NCI-H460 (cell line): ENCODE measurements at places on chromosomes 4 and X. TPM values are rescaled to one million over a fixed set of nuclear protein-coding genes. Genes with fewer than 3 reads are reported as not detected.

CLDN2 gene
- total RNA-seq, result not detected in 2 replicates

HAND2 gene
- total RNA-seq, result not detected in 2 replicates

PABPC1L2A gene
- not detected in 2 replicates for total RNA-seq

DNA sequence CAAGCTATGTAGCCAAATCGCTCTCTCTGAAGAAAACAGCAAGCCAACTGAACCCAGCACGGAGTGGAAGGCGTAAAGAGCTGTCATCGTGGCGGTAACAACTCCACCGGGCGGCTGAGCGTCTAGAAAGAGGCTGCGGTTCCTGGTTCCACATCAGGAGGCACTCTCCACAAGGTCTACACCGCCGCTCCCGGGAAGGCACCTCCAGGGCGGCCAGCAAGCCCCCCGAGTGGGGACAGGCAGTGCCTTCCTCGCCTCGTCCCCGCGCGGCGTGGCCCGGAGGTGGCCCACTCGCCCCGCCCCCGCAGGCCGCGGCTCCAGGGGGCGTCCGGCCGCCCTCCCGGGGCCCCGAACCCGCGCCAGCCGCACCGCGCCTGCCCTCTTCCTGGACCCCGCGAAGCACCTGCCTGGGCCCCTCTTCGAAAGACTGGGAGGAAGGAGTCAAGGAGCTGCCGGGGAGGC, 755 bp downstream of the KLHL8 start:
- no peak for DNase-seq

GRCh38 chrX:129957241-129958082, 25.0 kb upstream of the BCORL1 start:
- no peak for DNase-seq

DNA sequence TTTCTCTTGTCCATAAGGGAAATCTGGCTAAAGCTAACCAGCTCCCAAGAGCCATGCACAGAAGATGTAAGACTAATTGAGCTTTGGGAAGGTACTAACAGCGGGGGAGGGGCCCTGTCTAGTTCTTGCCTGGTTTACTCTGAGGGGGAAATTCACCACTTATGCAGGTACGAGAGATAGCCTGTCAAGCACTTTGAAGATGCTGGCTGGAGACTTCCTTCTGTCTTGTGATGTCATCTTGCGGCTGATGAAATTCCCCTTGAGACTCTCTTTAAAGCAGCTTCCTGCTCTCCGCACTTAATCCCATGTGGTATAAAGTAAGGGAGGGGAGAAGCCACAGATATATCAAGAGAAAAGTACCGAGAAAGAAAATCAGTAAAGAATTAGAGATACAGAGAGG, 345.3 kb downstream of the MAPK10 start:
- no peak for DNase-seq

GRCh38 chr4:99458911-99459447, 23.8 kb upstream of the ADH7 start:
- no peak for DNase-seq

GRCh38 chrX:123422875-123423274, 238.8 kb downstream of the GRIA3 start:
- DNase-seq, result peak; percentile 13

DNA sequence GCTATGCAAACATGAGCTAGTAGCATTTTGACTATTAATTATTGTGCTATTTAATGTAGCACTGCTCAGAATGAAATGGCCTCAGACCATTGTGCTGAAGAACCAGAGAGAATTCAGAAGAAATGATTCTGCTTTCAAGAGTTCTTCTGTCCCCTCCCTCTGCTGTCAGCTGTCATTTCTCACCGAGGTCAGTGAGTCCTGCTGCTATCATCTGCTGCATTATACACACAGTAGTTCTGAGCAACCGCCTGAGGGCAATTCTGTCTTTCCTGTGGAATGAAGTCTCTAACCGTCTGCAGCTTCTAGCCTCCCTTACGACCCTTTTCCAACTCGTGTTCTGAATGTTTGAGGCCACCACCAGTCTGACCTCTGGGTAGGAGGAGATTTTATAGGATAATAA, 249.4 kb downstream of the HNRNPD start:
- DNase-seq, result no peak

DNA sequence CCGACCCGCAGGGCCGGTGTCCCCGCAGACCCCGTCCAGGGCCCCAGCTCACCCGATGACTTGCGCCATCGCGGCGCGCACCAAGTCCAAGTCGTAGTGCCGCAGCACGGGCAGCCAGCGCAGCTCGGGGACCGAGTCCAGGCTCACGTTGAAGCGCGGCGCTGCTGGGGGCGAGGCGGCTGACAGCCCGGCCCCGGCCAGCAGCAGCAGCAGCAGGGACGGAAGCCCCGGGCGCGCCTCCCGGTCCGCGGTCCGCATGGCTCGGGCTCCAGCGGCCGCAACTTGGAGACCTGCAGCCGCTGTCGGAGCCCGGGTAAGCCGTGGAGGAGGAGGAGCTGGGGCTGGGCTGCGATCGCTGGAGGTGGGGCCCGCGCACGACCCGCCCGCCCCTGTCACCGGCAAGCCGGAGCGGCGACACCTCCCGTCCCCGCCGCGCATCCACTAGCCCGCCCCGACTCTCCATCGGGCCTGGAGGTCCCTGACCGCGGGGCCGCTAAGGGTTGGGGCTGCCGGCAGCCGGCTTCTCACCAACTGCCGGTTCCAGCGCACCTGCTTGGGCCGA, at the start of gene NAAA:
TSS of gene NAAA (minus strand) at position 322 of the 562 bp plus-strand sequence. CDS start at position 258, 64 bp downstream.
- DNase-seq, result peak; percentile 16

- no peak for DNase-seq
Observed at GRCh38 chr4:55837903-55838302, 15.5 kb upstream of the EXOC1 start.

GRCh38 chrX:138150709-138151108, 560.8 kb downstream of the FGF13 start:
- DNase-seq, result peak; percentile 5

- DNase-seq, result no peak
Observed at GRCh38 chr4:42925921-42926320, 33.4 kb downstream of the GRXCR1 start.

DNA sequence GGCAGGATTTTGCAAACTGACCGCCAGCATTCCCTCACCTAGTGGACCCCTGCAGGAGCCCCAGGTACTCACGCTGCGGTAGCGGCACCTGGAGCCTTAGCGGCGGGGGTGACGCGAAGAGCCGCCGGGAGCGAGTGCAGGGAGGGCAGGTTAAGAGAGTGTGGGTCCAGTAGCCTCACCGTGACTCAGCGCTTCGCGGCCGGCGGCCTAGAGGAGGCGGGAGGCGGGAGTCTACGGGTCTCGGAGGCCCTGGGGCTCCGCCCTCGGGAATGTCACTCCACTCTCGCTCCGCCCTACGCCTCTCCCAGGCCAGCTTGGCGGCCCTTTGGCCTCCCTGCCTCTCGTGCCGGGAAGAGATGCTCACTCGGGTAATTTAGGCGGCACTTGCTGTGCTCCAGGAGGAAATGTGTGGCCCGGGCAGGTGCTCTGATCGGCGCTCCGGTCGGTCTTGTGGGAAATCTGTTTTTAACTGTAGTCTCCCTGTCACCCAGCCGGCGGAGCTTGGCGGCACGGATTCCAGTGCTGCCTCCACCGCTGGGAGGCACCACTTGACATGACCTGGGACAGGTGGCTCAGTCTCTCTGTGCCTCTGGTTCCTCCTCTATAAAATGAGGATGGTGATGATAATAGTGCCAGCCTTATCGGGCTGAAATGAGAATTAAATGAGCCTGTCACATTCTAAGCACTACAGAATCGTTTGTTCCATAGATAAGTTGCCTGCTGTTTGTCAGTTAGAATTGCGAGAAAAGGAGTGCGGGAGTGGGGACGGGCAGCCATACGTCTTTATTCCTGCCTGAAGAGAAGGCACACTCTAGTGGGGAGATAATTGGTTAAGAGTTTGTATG, at the start of gene PIR:
TSS of gene PIR (minus strand) at position 216 of the 845 bp plus-strand sequence. CDS start 2,076 bp downstream, outside the sequence.
- peak; percentile 92 for DNase-seq

GRCh38 chr4:4446434-4446833, 59.5 kb downstream of the NSG1 start:
- no peak for DNase-seq

DNA sequence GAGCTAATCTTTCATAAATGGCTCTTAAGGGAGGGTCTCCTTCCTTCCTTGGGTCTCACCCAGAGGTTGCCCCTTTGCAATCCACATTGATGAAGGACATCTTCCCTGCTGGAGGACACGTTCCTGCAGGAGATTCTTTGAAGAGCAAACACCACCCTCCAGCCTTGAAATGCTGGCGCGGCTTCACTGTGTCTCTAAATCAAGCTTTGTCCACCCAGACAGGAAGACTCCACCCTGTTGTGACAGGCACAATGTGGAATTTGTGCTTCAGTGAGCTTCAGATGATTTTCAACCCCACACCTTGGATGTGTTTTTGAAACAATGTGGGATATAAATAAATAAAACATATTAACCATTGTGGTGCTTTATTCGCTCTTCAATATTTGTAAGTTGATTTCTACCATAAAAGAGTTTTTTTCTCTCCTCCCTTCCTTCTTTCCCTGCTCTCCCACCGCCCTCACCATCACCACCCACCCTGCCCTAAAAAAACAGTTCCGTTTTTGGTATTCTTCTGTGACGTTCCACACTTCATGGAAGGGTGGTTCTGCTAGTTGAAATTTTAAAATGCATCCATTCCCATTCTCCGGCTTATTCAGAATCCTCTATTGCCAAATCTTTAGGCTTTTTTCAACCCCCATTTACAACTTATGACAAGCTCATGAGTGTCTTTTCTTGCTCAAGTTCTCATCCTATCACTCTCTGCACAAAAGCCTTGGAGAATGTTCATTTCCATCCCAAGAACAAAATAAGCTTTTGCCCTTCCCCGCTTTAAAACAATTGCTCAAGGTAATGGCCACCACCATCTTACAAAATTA, 264.3 kb downstream of the RAPGEF2 start:
- DNase-seq, result peak; percentile 26

DNA sequence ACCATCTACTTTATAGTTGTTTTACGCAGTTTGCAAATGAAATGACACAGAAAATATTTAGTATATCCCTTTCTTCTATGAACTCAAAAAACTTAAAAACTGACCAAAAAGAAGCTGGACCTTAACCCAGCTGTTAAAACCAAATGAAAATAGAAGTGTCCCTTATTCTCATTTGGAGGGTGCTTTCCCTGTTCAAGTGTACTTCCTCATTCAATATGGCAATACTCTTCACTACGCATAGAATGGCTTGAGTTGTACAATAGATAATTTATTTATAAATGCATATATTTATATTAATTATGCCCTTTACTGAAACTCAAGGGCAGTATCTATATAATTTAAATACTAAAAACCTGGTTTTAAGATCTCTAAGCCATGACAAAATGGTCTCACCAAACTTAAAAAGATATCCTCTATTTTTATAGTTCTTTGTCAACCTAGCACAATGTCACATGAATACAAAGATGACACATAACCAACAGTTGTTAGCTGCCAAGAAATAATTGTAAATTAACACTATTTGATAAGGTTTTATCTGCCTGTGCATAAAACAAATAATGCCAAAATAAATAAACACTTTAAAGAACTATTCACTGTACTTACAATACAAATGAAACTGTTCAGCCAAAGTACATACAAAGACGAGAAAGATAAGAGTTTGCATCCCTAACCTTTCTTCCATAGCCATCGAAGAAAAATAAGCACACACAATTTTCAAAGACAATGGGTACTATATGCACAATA, 25.2 kb downstream of the YTHDC1 start:
- DNase-seq, result no peak

DNA sequence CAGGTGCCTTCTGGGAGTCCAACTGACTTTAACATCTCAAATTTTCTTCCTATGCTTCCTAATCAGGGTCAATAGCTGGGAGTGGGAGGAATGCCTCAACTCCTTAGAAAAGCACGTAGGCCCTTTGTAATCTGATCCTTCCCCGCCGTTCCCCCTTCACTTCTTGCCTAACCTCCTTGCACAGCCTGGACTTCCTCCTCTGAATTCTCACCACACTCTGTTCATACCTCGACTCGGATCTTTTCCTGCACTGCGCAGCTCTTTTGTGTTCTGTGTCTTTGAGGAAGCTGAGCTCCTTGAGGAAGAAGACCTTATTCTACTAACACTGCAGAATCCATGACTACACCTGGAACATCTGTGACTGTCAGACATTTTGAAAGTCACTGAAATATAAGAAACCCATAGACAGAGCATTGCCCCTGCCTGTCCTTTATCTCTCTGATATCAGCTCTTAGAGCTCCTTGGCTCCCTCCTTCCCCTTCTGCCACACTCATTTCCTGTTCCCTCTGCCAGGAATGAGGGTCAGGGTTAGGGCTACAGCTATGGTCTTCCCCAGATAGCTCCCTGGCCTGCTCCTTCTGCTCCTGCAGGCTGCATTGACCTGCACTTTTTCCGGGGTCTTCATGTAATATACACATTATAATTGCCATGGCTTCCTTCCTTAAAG, 140.2 kb upstream of the LDB2 start:
- no peak for DNase-seq

DNA sequence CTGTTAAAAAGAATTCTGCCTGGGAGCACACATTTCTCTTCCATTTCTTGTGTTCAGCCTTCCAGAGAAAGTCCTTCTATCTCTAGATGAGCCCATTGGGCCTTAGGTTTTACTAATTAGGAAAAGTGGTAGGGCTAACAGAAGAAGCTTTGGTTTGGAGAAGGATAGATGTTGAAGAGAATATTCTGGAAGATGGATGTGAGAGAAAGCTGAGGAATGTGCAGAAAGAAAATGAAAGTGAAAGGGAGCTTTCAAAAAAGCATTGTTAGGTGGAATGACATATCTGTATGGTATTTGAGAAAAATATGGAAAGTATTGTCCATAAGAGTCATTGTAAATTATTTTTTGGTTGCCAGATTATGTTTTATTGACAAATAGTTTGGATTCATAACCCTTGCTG, 474.8 kb upstream of the SLIT2 start:
- no peak for DNase-seq

- no peak for DNase-seq
Observed at GRCh38 chr4:158722291-158722916, 792 bp downstream of the PPID start.

GRCh38 chr4:57089549-57089948, 20.6 kb downstream of the IGFBP7 start:
- DNase-seq, result no peak

DNA sequence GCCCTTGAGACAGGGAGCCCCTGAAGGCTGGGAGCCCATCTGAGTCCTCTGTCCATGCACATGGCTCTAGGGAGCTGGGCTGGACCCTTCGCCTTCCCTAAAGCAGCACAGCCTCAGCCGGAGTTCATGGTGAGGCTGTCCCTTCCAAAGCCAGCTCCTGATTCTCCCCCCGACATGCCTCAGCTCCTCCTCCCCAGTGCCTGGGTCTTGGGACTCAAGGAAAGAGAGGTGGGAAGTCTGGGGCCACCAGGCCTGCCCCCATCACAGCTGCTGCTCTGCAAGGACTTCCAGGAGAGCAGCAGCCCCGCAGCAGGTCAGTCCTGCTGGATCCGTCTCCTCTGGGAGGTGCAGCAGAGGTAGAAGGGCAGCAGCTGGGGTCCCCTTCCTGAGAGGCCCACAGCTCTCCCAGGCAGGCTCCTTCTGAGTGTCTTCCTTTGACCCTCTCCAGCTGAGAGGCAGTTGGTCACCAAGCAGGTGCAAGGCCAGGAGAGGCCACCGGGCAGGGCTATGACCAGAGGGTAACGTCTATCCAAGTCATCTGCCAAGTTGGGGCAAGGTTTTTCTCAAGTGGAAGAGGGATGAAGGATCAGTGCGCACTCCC, 90.5 kb downstream of the ADRA2C start:
- DNase-seq, result no peak

GRCh38 chr4:85736571-85736970, 261.6 kb downstream of the ARHGAP24 start:
- no peak for DNase-seq
